Stomach (tissue), 19 donors: ENCODE measurements at places on chromosomes 16 and 17. TPM values are rescaled to one million over a fixed set of nuclear protein-coding genes. Genes with fewer than 3 reads are reported as not detected.

- no peak for DNase-seq
These were observed 11.5 kb upstream of the HAS3 start for GRCh38 chr16:69093974-69094373.

DNA sequence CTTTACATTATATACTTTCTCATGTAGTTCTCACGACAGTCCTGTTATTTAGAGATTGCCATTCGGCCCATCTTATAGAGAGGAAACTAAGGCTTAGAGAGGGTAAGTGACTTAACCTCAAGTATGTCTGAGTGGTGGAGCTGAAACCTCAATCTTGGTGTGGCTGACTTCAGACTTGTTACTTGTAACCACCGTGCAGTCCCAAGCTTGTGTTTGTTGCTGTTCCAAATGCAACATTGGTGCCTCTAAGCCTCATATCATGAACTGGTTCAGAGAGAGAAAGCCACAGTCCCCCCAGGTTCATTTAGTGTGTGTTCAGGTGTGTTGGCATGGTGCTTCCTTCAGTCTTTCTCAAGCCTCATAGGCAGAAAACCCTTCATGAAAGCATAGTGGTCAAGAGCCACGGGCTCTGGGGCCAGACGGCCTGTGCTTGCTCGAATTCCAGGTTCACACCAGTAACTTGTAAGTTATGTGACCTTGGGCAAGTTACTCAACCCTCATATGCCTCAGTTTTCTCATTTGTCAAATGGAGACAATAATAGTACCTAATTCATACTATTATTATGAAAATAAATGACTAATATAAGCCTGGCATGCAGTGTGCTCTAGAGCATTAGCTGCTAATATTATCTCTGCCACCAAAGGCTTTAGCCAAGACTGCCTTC, 39.9 kb downstream of the CDH1 start:
- no peak for DNase-seq

Gene ZCCHC14
- 25.9 TPM for total RNA-seq

- no peak for DNase-seq
These were observed 87.1 kb upstream of the HS3ST2 start for GRCh38 chr16:22726868-22727267.

- peak; percentile 12 for DNase-seq
These were observed 61.9 kb upstream of the GSE1 start for GRCh38 chr16:85550953-85551924.

Gene C17orf50
- not detected for total RNA-seq

- peak; percentile 70 for DNase-seq
These were observed 362 bp downstream of the KLHDC4 start for GRCh38 chr16:87765473-87765775.

- DNase-seq = no peak
These were observed 28.2 kb downstream of the AXIN2 start for GRCh38 chr17:65533056-65533745.

DNA sequence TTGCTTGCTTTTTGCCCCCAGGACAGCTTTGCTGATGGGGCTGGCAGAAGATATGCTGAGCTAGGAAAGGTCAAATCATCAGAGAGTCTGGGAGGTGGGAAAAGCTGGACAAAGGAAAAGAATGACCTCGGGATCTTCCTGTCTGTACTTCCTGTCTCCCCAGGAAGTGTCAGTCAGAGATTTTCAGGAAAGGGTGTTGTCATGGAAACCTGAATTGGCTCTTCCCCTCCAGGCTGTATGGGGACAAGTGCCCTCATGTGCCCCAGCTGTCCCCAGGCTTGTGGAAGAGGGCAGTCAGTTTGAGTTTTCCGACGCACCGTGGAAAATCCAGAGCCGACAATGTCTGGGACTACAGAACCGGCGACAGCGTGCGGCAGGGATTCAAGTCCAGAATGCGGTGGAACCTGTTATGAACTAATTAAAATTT, 122.7 kb upstream of the ZFHX3 start:
- DNase-seq = peak; percentile 54

Gene NPIPB6
- not detected for total RNA-seq

DNA sequence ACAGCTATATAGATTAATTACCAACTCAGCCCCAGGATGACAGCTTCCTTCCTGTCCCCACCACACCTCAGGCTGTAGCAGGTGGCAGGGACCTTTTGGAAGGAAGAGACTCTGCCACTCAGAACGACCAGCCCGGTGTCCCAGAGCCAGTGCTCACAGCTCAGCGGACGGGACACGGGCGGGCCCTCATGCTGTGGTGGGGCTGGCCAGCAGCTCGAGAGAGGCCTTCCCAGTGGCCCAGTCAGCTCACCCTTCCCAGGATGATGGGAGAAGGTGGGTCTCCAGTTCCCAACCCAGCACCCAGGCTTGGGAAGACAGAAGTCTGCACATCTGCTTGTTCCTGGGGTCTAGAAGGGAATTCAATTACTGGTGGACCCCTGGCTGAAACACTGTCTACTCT, 10.5 kb downstream of the NUDT16L1 start:
- no peak for DNase-seq

GRCh38 chr16:23486480-23486879, 23.8 kb downstream of the GGA2 start:
- DNase-seq = no peak
